Breast epithelium (tissue), 4 donors: ENCODE measurements at places on chromosomes 5 and 9. TPM values are rescaled to one million over a fixed set of nuclear protein-coding genes. Genes with fewer than 3 reads are reported as not detected.

ISL1 gene
- not detected for total RNA-seq

LRRTM2 gene
- 1.4 TPM for total RNA-seq

GALNT10 gene
- total RNA-seq = 34.1 TPM

DNA sequence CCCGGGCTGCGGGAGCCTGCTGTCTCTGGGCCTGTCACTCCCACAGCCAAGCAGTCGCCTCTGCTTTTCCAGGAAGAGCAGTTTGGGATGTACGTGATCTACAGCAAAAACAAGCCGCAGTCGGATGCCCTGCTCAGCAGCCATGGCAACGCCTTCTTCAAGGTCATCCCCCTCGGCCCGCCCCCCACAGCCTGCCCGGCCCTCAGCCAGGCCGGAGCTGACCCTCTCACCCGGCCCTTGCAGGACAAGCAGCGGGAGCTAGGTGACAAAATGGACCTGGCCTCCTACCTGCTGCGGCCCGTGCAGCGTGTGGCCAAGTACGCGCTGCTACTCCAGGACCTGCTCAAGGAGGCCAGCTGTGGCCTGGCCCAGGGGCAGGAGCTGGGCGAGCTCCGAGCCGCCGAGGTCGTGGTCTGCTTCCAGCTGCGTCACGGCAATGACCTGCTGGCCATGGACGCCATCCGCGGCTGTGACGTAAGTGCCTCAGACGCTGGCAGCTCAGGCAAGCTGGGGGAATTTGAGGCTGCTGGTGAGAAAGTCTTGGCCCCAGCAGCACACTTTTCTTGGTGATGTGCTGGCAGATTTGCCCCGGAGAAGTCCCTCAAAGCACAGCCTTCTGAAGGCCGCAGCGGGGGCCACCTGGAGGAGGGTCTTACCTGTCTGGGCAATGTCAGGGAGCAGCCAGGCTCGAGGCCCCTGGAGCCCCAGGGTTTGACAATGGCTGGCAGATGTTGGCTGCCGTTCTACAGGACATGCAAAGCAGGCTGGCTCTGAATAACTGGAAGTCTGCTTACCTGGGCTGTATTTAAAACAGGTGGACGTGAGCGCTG, 20.1 kb upstream of the LRRC14B start:
- peak; percentile 46 for DNase-seq

DNA sequence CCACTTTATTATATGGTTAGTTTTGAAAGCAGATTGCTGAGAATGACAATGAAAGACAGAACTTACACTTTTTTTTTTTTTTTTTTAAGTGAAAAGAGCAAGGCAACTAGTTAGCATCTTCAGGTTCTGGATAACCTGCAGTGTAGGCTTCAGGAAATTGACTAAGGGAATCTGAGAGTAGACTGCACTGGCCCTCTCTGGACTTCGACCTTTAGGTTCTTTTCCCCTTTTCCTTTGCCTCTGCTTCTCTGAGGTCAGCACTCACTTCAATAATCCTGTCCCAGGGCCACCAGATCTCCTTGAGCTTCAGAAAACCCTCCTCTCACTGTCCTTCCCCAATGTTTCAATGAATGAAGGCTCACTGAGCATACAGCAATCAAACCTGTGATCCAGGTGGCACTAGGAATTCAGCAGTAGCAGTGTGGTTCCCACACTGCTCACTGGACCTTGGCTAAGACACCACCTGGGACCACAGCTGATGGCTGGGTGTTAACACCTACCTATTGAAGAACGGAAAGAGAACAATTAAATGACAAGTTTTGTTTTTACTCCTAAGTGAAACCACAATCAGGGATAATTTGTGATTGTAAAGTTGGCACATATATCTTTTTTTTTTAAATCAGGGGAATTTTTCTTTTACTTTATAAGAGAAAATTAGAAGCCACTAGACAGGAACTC, 85.8 kb upstream of the IL6ST start:
- no peak for DNase-seq

FYB1 gene
- total RNA-seq = 11.4 TPM

NACC2 gene
- 19.3 TPM for total RNA-seq

TMC1 gene
- 0.16 TPM for total RNA-seq

DNA sequence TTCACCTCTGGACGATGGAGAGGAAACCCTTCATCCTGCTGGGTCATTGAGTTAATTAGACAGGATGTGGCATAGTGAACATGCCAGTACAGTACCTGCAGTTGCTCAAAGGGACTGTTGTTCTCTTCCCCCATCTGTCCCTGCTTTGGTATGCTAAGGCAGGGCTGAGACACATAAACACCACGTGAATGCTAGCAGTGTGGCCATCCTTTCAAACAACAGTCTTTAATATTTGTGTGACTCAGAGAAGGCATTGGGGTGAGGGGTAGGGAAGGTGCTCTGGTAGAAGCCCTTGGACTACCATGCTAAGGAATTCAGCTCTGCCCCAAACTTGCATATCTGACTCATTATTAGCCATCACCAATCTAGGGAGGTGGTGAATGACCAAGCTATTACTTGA, 180.2 kb upstream of the ZNF618 start:
- no peak for DNase-seq

NUTM2F gene
- total RNA-seq = not detected

- no peak for DNase-seq
These were observed 121.1 kb upstream of the DMRT1 start for GRCh38 chr9:720239-720881.

GDA gene
- total RNA-seq = 3.0 TPM

CATSPER3 gene
- total RNA-seq = 0.32 TPM

GRCh38 chr9:121299467-121300282, 31.7 kb downstream of the GSN start:
- peak; percentile 60 for DNase-seq

DNA sequence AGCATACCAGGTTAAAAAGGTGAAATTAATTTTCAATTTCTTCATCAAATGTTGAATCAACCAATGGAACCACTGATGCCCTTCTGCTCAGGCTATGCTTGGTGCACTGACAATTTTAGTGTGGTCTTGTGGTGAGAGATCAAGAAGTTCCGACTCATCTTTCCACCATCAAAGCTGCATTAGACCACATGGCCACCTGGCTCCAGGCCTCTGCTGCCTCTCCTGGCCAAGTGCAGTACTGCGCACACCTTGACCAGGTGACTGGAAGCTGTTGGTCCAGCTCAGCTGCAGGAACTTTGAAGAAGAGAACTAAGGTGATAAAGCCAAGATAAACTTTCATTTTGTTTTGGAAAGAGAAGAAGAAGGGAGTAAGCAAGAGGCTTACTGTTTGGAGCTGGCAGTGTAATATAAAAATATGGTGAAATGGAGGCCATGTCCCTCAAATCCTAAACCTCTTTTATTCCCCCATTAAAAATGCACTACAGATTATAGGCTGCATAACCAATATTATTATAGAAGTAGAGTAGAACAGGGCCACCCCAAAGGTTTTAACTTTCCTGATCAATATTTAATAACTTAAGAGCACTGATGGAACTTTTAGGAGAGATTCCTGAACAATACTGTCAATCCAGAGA, 315.5 kb upstream of the C9orf72 start:
- no peak for DNase-seq

- DNase-seq = no peak
These were observed 169.8 kb downstream of the FOCAD start for GRCh38 chr9:20853866-20854265.

- no peak for DNase-seq
These were observed 18.8 kb upstream of the CER1 start for GRCh38 chr9:14741369-14741768.

- no peak for DNase-seq
These were observed 13.0 kb downstream of the ERAP1 start for GRCh38 chr5:96794757-96795156.

LEAP2 gene
- 4.1 TPM for total RNA-seq

DNA sequence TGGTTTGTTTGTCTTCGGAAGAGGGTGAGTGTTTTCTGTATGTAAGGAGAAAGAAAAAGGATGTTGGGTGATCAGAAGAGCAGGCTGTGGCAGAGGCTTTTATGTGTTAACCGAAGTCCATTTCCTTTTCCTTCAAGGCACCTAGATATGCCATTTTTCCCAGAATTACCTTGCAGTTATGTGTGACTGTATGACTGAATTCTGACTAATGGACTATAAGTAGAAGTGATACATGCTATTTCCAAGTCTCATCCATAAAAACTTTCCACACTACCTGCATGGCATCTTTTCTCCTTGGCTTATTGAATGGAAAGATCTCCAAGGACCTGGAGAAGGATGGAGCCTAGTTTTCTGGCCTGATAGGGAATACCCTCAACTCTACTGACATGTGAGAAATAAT, 10.6 kb upstream of the NDUFS4 start:
- no peak for DNase-seq

ANKRA2 gene
- 44.2 TPM for total RNA-seq

BTNL9 gene
- 94.6 TPM for total RNA-seq

HACD4 gene
- total RNA-seq = 3.3 TPM

EIF4EBP3 gene
- total RNA-seq = 18.0 TPM

- no peak for DNase-seq
These were observed 18.1 kb downstream of the PRRC2B start for GRCh38 chr9:131411719-131412681.

MED22 gene
- 31.1 TPM for total RNA-seq

- DNase-seq = peak; percentile 48
These were observed 57.4 kb upstream of the PLPP6 start for GRCh38 chr9:4604678-4605095.

DNA sequence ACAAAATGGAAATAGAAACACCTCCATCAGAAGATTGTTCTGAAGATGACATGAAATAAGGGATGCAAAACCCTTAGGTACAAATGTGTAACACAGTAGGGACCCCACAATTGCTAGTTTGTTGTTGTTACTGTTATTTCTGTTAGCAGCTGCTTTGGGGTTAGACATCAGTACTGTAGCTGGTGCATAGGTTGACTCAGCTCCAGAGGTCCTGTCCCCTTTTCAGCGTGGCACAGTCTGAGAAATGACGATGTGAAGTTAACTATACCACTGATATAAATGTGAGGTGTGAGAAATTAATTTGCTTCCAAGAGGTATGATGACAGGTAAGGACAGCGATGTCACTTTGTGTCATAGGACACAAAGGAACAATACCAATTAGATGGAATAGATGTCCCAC, 384.6 kb upstream of the KLF4 start:
- no peak for DNase-seq

DNA sequence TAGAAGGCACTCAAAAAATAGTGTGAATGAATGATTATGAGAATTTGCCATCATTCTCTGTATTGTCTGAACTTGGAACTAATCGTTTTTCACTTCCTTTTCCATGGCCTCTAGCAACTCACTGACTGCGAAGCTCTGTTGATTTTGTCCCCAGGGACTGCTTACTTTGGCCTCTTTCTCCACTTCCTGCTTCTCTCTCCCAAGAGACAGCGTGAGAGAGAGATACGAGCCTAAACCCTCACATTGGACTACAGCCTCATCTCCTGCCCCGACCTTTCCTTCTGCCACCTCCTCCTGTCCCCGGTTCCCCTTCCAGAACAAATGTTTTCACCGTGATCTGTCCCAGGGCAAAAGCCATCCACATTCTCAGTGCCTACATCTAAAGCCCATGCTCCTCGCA, 300.8 kb upstream of the PANK3 start:
- DNase-seq = no peak
